ENCODE measurements at places on chromosomes 5 and 9.

DNA sequence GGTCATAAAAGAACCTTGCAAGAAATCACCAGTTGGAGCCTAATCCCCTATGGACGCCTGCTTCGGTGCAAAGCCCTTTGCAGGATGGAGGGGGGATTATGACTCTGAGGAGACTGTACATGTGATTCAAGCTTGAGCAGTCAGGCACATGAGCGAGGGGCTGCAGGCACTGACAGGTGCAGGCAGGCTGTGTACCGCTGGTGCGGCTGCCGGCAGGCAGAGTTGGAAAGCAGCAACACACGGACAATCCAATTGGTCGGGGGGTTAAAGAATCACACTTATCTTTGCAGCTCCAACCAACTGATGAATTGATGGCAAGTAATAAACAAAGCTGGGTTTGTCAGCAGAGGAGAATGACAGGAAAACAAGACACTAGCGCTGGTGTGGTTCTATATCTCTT lies 5.7 kb downstream of the WHRN start:
- DNase-seq = no peak

DNA sequence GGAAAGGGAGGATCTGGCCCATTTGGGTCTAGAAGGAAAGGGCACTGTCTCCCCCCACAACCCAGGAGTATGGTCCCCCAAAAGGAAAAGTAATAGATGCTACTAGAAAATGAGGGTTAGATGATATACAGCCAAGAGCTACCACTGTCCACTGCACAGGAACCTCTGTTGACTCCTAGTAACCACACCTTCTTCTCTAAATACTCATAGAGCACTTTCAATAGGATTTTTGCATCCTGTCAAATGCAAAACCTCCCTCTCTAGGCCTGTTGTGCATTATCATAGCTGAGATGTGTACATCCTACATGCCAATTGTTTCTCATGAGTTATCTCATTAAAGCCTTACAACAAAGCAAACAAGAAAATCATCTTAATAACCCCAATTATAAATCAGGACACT lies 66.8 kb downstream of the THBS4 start:
- no peak for DNase-seq

DNA sequence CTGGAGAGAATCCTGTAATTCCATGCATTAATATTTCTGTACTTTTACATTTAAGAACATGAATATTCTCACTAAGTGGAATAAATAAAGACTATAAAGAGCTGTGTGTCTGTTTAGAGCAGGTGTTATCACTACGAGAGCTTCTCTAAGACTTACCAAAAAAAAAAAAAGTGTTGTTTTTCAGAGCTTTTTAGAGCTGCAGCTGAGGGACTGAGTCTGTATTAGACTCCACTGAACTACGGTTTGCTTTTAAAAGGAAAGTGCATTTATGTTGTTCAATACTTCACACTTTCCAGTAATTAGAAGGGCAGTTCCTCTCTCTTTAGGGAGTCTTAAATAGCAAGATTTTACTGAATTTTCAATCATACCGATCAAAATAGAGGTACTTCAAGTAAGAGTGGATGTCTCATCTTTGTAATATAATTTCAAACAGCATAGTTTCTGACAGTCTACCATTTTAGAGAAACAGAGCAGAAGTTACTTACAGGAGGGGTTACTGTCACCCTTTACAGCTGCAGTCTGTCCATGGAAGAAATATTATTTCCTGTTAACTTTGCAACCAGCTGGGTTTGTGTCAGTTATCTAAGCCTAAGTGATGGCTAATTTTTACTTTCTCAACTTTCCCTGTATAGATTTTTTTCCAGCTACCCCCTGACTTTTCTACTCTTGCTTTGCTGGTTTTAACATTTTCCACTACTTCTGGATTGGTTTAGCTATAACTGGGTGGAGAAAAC lies 2.4 kb downstream of the SYK start:
- DNase-seq = no peak

DNA sequence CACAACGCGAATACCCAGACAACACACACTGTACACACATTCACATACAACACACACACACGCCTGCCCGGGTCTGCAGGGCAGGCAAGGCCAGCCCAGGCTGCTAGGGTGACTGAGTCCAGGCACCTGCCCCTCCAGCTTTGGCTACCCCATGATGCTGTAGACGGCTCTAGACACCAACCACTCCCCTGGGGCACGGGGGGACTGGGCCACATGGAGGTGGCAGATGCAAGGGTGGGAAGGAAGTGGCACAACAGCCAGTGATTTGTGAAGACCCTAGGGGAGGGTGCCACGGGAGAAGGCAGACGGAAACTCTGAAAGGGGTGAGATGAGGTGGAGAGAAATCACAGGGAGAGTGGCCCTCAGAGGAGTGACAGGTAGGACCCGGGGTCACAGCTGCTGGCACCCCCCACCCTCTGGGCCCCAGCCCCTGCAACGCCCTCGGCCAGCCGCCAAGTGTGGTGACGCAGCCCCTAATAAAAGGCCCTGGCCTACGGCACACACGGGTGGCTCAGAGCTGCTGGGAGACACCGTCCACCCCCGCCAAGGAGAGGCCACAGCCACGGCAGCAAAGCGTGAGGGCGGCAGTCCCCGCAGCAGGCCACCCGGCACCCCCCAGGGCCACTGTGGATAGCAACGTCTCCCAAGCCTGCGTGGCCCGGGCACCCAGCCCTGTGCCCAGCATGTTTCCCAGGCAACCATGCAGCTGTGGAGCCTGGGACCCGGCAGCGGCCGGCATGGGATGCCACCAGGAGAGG lies 6.6 kb upstream of the CCDC187 start:
- no peak for DNase-seq

DNA sequence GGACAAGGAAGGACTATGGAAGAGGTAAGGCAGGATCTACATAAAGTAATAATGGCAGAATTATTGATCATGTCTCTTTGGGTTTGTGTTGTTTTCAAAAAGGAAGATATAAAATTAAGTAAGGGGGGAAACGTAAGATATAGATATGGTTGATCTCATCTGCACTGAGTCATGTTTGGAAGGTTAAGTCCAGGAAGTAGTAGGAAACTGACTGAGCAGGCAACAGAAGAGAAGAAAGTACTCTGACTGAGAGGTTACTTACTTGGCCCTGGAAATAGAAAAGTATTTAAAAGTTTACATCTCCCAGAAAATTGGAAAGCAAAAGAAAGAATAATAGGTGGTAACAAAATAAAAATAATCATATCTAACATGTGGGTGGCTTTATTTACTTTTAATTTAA lies 405.3 kb upstream of the RGMB start:
- DNase-seq = no peak

DNA sequence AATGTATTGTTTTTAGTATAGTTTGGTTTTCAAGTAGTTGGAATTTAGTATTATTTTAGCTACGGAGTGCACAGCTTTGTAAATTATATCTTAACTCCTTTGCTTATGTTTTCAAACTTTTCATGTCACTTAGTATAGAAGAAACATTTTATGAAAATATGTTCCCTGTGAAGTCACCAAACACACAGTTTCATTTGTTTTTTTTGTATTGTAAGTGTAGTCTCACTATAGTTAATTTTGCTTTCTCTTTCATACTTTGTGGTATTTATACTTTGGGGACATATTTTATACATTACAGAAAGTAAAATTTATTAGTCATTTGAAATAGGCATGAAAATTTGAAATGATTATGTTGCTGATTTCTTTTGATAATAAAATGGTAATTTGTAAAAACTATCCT lies 5.0 kb downstream of the CHSY3 start:
- no peak for DNase-seq

All from suppressor macrophage treated with lipopolysaccharide for 4 hours (primary cell).